Stimulated activated CD8-positive, alpha-beta memory T cell treated with anti-CD3 and anti-CD28 coated beads, Interleukin-2, amount 100 ng/mL, for 1 hour (primary cell): ENCODE measurements at places on chromosomes 1 and 21.

- no peak for DNase-seq
Measured at GRCh38 chr1:2282556-2283270, 54.6 kb downstream of the SKI start.

DNA sequence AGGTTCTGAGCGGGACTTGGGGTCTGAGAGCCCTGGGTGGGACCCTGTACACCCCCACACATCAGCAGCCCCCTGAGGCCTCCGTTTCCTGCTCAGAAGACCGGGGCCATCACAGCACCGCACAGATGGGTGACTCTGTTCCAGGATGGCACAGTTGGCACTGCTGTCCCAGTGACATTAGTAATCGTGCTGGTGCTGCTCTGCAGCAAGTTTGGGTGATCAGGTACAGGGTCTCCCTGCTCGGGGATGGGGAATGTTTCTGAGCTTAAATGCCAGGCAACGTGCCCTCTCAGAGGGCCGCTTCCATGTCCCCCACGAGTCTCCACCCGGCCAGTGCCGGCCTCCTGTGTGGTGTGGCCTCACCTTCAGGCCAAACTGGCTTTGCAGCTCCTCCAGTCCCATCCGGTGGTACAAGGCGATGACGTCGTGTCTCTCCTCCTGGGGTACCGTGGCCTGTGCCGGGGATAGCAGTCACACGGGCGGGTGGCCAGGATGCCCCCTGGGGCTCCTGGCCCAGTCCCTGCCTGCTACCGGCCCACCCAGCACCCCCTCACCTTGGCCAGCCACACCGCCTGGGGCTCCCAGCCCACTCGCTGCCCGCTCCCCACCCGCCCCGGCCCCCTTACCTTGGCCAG is 17.1 kb downstream of the PRXL2B start:
- DNase-seq = no peak

DNA sequence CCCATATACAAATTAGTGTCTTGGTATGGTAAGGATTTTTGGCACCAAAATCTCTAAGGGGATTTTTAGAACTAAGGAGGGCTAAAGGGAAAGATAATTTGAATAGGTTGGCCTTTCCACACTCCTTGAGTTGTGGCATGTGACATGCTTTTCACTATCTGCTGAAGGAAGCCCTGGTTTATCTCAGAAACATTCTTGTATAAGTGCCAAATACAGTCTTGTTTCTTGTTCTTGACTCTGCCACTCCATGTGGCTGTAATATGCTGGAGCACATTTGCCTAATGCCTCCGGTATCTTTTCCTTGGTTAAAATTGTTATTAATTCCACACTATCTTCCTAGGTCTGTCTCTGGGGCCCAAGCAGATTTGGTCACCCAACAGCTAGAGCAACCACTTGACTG is 457.0 kb downstream of the USP25 start:
- no peak for DNase-seq

GRCh38 chr1:39819091-39819812 is 30.6 kb upstream of the BMP8B start:
- DNase-seq = no peak

GRCh38 chr1:239516579-239516978 is 130.2 kb downstream of the CHRM3 start:
- DNase-seq = no peak

DNA sequence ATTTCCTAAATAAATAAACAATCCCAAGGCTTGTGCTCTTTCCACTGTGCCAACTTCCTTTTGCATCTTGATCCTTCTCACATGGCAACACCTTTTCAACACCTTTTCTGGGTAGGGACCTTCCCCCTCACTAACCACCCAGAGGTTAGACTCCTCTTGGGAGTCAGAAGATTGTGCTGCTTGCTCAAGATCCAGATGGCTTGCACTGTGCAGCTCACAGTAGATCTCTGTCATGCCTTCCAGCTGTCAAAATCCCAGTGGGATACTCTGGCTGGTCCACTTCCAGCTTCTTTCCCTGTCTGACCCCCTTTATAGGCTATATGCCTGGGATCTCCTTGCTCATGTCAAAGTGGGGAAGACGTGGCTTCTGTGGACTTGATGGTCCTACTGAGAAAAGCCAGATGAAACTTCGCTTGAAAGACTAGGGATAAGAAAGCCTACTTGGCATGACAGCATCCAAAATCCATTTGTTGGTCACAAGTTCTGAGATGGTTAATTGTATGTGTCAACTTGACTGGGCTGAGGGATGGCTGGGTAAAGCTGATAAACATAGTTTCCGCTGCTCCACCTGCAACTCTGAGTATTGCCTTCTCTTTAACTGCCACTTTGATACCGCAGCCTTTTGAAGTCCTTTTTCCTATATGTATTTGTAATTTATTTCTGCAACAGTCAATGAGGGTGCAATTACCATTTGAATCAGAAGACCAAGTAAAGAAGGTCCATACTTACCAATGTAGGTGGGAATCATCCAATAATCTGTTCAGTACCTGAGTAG is 74.5 kb downstream of the S1PR1 start:
- DNase-seq = no peak

- no peak for DNase-seq
Measured at GRCh38 chr21:29271927-29272333, 26.8 kb upstream of the BACH1 start.
